Neural crest cell (in vitro differentiated cells): ENCODE measurements at places on chromosomes 13 and 19. TPM values are rescaled to one million over a fixed set of nuclear protein-coding genes. Genes with fewer than 3 reads are reported as not detected.

The KCNC3 gene
- 4.0 and 4.2 TPM in 2 replicates for total RNA-seq

The ZNF350 gene
- 6.5 and 6.9 TPM in 2 replicates for total RNA-seq

The DIS3 gene
- total RNA-seq: 31.1 and 32.0 TPM in 2 replicates

The GET3 gene
- 72.5 and 75.9 TPM in 2 replicates for total RNA-seq

The NAPSA gene
- 0.96 and 1.0 TPM in 2 replicates for total RNA-seq

The EBPL gene
- 52.7 and 55.4 TPM in 2 replicates for total RNA-seq

The CEACAM5 gene
- not detected in 2 replicates for total RNA-seq

The DLL3 gene
- total RNA-seq: 17.9 and 22.3 TPM in 2 replicates

The ZNF766 gene
- 21.5 and 22.9 TPM in 2 replicates for total RNA-seq

The KCTD4 gene
- not detected in 2 replicates for total RNA-seq

The KRTDAP gene
- not detected in 2 replicates for total RNA-seq

The SYNGR4 gene
- not detected in 2 replicates for total RNA-seq

The NXNL1 gene
- total RNA-seq: not detected in 2 replicates

The FGF9 gene
- 3.7 and 5.0 TPM in 2 replicates for total RNA-seq

The RXFP2 gene
- total RNA-seq: not detected in 2 replicates

The RASAL3 gene
- total RNA-seq: not detected in 2 replicates

The APOC4 gene
- total RNA-seq: not detected in 2 replicates

The SERPINE3 gene
- total RNA-seq: not detected in 2 replicates

The NPAS1 gene
- total RNA-seq: 1.5 and 1.9 TPM in 2 replicates

The HSPB6 gene
- 0.37 and 0.64 TPM in 2 replicates for total RNA-seq

The CYP2A6 gene
- not detected in 2 replicates for total RNA-seq

The SLITRK6 gene
- 33.8 and 42.9 TPM in 2 replicates for total RNA-seq

The ADM5 gene
- total RNA-seq: 11.8 TPM in 2 replicates

The ACP7 gene
- not detected in 2 replicates for total RNA-seq
